ENCODE measurements at places on chromosomes 2 and 18. TPM values are rescaled to one million over a fixed set of nuclear protein-coding genes. Genes with fewer than 3 reads are reported as not detected.

The COLEC11 gene
- total RNA-seq = 79.0 TPM

The LOXL3 gene
- 15.9 TPM for total RNA-seq

The KCNIP3 gene
- total RNA-seq = 24.3 TPM

The CTLA4 gene
- total RNA-seq = 1.6 TPM

The ABCG8 gene
- total RNA-seq = 2.6 TPM

GRCh38 chr2:234544659-234545611 is 48.1 kb upstream of the ARL4C start:
- DNase-seq = peak; percentile 51

DNA sequence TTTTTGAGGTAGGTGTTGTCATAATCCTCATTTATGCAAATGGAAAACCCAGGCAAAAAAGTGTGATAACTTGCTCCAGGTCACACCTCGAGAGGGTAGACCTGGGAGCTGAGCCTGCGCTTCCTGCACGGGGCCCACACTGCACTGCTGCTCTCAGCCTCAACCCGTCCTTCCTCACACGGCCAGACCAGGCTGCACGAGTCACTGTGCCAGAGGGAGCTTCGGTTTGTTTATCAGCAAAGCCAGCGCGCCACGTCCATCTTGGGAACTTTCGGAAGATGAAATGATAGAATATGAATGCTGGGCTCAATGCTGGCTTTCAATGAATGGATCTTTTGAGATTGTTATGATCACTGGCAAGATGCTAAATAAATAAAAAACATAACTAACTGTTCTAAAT is 14.4 kb downstream of the COPS9 start:
- DNase-seq = no peak

- no peak for DNase-seq
Observed at GRCh38 chr18:60350941-60351340, 21.6 kb downstream of the MC4R start.

DNA sequence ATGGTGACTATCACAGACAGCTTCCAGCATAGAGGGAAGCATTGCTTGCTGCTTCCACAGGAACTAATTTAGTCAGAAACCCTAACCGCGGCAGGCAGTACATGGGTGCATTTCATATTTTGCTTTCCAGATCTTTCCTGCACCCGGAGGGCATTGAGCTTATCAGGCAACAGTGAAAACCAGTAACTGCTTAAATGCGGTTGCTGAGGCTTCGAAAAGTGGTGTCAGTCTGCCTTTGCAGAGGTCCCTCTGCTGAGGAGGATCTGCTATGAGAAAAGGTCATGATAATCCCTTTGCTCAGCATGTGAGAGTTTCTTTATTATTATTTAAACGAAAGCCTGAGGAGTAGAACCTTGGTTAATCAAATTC is 44.6 kb upstream of the ROCK2 start:
- no peak for DNase-seq

- no peak for DNase-seq
Observed at GRCh38 chr2:31324016-31324633, 90.2 kb downstream of the EHD3 start.

DNA sequence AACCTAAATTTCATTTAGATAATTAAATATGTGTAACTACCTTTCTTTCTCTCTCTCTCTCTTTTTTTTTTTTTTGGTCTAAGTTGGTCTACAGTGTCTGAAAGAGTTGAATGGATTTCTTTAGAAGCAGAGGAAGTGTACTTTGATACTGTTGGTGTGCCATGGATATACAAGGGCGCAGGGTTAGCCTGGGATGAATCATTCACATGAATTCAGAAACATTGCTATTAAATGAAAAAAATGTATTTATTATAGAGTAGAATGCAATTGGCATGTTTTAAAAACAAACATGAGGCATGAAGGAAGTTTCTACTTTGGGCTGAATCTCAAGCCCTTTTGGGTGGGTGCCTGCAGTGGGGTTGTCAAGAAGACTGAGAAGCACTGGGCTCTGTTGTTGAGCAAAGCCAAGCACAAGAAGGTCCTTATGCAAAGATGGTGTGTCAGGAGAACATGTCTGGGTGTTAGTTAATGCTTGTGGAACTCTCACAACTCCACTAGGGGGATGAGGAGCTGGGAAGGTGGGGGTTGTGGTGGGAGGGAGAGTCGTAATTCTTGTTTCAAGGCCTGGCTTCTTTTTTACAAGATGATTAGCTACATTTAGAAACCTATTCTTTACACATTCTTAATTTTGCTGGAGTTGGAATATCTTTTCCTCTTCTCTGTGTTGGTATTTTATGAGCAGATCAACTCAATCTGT is 57.9 kb downstream of the LYPD6 start:
- DNase-seq = no peak

GRCh38 chr2:208175840-208176153 is 12.4 kb upstream of the CRYGA start:
- no peak for DNase-seq

DNA sequence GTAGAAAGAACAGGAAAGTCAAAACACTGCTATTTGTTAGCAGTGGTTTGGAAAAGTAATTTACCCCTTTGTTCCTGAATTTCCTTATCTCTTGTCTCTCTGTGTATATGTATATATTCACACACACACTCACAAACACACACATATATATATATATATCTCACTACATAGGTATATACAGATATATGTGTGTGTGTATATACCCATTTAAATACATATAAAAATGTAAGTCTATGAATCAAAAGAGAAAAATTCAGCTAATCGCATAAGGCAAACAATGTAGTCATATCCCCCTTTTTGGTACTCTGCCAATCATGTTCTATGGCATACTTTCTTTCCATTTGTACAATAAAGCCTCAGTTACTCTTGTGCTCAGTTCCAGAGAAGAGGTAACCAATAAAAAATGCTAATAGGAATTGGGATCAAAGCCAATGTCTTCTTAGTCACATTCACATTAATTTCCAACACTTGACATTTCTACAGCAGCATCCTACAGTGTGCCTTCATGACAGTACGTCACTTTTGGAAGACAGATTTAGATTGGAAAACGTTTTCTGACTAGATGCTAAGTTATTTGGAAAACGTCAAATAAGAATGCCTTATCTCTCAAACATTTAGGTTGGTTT is 94.6 kb downstream of the MC4R start:
- no peak for DNase-seq

DNA sequence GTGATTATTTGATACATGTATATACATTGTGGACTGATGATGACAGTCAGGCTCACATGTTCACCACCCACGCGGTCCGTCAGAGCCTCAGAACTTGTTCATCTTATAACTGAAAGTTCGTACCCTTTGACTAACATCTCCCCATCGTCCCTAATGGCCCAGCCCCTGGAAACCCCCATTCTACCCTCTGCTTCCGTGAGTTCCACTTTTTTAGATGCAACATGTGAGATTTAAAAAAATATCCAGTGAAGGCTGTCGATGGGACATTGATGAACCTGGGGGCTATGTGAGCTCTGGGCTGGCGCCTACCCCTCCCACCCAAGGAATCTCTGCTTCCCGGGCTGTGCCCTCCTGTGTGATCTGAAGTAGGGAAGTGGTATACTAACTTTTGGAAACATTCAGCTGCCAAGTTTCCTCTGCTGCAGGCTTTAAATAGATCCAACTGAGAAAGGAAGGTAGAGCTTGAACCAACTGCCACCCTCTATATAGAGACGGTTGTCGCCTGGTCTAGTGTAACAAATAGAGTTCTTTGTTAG is 163.8 kb downstream of the FAM210A start:
- no peak for DNase-seq

DNA sequence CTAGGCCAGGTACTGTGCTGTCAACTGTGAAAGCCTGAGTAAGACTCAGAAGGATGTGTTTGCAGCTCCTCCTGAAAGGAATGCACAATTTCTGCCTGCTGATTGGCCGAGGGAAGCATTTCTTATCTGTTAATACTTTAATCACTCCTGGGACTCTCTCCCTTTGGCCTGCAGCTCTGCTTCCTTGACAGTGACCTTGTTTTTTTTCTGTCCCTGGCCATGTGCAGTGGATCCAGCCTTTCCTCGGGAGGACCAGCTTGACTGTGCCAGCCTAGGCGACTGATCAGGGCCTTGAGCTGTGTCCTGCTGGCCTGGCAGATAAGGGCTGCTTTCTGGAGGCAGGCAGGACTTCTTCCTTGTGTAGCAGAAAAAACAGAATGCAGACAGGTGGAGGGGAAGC is 10.0 kb downstream of the RNF144A start:
- DNase-seq = peak; percentile 85

DNA sequence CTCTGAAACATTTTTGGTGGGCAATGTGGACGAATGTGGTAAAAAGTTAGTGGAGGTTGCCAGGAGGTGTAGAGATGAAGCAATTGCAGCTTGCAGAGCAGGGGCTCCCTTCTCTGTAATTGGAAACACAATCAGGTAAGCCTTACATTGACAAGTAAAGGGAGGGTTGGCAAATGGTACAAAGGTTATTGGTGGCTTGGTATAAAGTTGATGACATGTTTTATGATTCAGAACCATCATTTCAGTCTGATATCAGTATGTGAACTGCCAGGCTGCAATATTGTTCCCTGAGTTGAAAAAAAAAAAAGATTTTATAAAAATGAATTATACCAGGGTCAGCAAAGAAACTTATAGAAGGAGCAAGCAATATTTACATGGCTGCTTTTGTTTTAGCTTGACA is 14.4 kb upstream of the DLX1 start:
- DNase-seq = no peak
